ENCODE measurements at places on chromosomes 6 and 20.

GRCh38 chr20:53157443-53158408 lies 185.6 kb downstream of the TSHZ2 start:
- DNase-seq, result no peak

DNA sequence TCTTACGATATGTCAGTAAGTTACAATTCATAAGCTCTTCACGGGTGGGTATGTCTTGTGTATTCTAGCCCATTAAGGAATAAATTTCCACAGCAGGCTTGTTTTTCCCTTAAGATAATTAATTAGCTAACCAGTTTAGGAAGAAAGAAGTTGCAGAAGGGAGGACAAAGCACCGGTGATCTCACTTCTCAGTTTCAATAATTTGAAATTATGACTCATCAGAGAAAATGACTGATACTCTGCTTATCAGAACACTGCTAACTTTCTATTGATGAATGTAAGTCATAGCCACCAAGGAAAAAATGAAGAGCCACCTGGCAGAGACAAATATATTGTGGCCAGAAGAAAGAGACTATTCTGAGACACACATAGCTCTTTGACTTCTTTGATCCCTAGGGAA lies 35.0 kb upstream of the ENTPD6 start:
- no peak for DNase-seq

DNA sequence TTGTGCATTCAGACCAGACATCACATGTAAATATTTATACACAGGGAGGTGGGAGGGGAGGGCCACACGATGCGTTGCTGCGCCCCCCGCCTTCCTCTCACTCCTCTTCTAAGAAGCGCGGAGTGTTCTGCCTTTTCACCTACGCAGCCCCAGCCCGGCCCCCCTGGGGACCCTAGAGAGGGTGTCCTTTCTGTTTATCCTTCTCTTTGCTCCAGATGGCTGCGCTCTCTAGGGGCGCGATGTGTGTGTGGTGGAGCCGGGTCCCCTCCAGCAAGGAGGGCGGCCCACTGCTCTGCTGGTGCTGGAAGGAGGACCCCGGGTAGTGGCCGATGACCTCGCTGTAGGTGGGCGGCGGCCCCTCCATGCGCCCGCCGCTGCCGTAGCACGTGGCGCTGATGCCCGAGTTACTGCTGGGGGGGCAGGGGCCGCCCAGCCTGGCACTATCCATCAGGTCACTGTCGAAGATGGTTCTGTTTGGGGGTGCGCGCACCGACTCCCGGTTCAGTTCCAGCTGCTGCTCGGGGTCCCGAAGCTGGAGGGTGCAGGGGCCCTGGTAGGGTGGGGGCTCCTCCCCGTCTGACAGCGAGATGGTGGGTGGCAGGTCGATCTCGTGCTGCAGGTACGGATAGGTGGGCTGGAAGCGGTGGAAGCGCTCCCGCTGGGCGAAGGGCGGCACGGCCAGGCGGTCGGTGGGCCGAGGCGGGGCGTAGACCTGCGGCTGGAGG lies 31.8 kb upstream of the ZBP1 start:
- DNase-seq, result no peak

GRCh38 chr20:58403272-58403671 lies 14.2 kb downstream of the VAPB start:
- DNase-seq, result no peak

- no peak for DNase-seq
These were observed at the start of gene SLC35D3 for GRCh38 chr6:136921936-136922684. Gene SLC35D3, plus strand, starts transcription at chr6:136922301. Its CDS starts 128 bp downstream, at chr6:136922429.

All from naive B cell (primary cell).